Right ventricle myocardium inferior (tissue), 1 donor: ENCODE measurements at places on chromosomes 5 and 9. TPM values are rescaled to one million over a fixed set of nuclear protein-coding genes. Genes with fewer than 3 reads are reported as not detected.

Gene DOCK8
- total RNA-seq, result 6.1 TPM

Gene ZFP37
- 1.1 TPM for total RNA-seq

Gene IL5
- not detected for total RNA-seq

Gene LAMC3
- total RNA-seq, result 0.22 TPM

Gene SPINK5
- 1.1 TPM for total RNA-seq

Gene NR6A1
- 1.2 TPM for total RNA-seq

Gene PRDM9
- total RNA-seq, result not detected

Gene TMEM174
- not detected for total RNA-seq

Gene ACTBL2
- not detected for total RNA-seq

Gene RBM22
- total RNA-seq, result 30.5 TPM

Gene DBH
- total RNA-seq, result not detected

Gene QRFP
- total RNA-seq, result not detected

Gene IRGM
- total RNA-seq, result not detected

Gene BNC2
- total RNA-seq, result 4.3 TPM

Gene SMIM32
- total RNA-seq, result not detected

Gene PLAC8L1
- total RNA-seq, result not detected

Gene SPINK4
- not detected for total RNA-seq

Gene ICE1
- 18.3 TPM for total RNA-seq

GRCh38 chr9:123397975-123398374, 42.0 kb downstream of the CRB2 start:
- DNase-seq, result peak; percentile 56

- DNase-seq, result no peak
These were observed 110.1 kb downstream of the MVB12B start for GRCh38 chr9:126436545-126437267.

GRCh38 chr5:43312699-43313034, 545 bp downstream of the HMGCS1 start:
- no peak for DNase-seq

GRCh38 chr9:6152788-6153187, 62.8 kb upstream of the IL33 start:
- DNase-seq, result no peak

DNA sequence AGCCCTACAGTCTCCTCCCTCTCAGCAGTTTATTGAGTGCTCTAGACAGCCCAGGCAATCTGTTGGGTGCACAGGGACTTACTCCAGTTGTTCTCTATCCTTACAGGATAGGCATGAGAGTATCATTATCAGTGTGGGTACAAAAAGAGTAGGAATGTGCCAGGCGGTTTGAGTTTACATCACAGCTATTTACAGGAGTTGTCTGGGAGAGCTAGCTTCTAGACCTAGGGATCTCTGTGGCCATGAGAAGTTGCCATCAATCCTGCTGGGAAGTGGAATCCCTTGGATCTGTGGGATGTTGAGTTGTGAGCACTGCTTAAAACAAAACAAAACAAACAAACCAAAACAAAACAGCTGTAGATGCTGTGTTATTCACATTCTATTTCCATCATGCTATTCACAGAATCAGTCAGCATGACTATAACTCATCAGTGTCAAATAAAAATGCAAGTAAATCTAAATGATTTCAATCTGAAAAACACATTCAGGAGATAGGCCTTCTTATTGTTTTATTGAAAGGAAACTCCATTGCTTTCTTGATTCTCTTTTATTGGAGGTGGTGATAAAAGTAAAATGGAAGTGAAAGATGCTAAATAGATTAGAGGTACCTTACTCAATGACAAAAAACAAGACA, 552.4 kb upstream of the ZNF608 start:
- no peak for DNase-seq

DNA sequence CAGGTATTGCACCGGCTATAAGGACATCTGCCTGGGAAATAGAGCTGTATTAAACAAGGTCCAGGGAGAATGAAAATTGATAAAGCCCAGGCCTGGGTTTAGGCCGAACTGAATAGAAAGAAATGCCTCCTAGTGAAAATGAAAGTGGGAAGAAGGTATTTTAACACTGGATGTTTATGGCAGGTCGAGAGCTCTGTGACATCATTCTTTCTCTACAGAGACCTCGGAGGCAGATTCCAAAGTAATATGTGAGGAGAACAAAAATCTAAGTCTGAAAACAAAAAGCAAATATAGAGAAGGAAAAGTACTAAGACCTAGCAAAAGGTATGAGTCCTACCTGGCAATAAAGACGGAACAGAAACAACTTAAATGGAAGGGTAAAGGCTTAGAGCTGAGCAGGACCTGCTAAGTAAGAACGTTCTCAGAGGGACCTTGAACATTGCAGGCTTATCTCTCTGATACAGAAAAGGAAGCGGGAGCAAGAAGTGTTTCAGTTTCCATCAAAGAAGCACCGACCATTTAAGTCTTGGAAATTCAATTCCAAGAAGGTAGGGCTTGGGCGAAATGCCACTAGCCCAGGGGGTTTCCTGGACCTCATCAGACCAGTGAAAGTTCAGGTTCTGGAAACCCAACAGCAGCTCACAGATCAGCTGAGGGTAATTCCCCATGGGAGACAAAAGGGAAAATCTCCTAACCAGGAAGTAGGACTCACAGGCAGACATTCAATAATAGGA, 80.0 kb downstream of the SUSD1 start:
- no peak for DNase-seq

DNA sequence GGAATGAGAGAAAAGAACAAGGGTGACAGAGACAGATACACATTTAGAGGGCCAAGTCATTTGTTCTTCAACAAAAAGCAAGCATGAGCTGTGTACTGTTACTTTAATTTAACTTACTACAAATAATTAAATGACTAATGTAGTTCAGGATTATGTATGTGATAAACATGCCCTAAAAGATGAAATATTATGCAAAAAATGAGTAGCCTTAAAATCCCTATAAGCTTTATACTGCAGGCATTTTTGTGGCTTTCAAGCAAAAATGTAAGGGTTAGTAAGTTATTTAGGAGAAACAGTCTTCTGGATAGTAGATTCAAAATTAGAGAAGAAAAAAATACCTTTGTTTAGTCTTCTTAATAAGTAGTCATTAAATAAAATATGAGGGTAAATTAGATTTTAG, 431.2 kb downstream of the CSNK1G3 start:
- DNase-seq, result no peak

- DNase-seq, result no peak
These were observed 22.8 kb upstream of the SLC25A51 start for GRCh38 chr9:37926737-37927118.

GRCh38 chr5:86968301-86968753, 299.4 kb upstream of the RASA1 start:
- peak; percentile 70 for DNase-seq

GRCh38 chr5:58241389-58241788, 218.5 kb downstream of the PLK2 start:
- no peak for DNase-seq

GRCh38 chr9:98536542-98537173, 172.1 kb downstream of the GABBR2 start:
- DNase-seq, result no peak

DNA sequence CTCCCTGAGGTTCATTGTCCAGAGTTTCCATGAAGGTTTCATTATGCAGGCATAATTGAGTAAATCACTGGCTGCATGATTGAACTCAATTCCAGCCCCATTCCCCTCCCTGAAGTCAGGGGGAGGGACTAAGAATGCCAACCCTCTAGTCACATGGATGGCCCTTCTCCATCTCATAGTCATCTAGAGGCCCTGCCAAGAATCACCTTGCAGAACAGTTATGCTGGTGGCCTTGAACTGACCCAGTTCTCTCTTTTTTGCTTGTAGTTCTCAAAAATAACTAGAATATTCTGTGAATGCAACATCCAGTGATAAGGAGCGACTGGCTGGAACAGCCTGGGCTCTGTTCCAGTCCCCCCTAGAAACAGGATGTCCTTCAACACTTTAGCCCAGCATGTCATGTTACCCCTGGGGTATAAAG, 31.7 kb downstream of the SLC35A4 start:
- no peak for DNase-seq

DNA sequence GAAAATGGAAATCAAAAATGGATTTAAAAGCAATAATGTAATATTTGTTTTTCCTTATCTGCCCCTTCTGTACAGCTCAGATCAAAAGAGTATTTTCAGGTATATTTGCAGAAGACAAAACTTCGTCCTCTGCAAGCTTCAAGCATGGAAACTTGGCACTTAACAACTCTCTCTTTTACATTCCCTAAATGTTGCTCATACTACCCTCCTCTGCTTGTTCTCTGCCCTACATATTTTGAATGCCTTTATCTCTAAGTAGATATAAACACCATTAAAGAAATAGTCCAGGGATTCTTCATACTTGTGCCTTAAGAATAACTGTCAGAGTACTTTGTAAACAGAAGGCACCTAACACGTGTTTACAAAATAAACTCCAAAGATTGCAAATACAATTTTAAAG, 19.2 kb upstream of the SMC2 start:
- no peak for DNase-seq

GRCh38 chr9:91825422-91825821, 124.6 kb downstream of the ROR2 start:
- no peak for DNase-seq

DNA sequence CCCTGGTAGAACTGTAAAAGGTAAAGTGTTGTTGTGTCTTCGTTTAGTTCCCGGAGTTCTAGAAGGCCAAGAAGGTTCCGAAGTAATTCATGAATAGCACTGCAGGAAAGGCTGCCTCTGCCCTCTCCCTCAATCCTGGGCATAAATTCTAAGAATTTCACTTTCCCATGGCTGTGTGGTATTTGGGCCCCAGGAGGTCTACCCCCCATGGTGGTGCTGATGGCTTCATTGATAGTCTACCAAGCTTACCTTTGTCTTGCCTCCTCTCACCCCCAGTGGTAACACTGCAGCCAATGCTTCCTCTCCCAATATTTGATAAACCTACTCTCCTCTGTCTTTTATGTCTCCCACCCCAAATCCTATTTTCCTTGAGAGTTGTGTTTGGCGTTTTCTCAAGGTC, 39.5 kb downstream of the ADAMTS16 start:
- DNase-seq, result no peak

- DNase-seq, result no peak
These were observed 8.6 kb downstream of the ZFP62 start for GRCh38 chr5:180852495-180852894.

GRCh38 chr5:2538169-2538568, 213.3 kb downstream of the IRX2 start:
- DNase-seq, result no peak

DNA sequence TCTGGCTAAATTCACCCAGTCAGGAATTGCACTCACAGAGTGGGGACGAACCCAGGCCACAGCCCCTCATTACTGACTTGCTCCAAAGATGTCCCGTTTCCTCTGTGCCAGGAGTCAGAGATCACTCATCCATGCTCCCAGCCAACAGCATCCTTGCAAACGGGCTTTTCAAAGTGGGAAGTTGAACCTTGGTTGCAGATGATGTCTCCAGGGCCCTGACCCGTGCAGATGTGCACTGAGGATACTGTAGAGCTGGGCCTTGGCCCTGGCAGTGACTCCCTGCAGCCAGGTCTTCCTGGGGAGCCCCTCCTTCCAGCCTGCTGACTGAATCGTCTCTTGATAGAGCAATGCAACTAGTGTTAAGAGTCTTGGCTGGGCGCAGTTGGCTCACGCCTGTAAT, 22.3 kb downstream of the TCF7 start:
- DNase-seq, result no peak

GRCh38 chr5:3309538-3309937, 286.1 kb upstream of the IRX1 start:
- no peak for DNase-seq

DNA sequence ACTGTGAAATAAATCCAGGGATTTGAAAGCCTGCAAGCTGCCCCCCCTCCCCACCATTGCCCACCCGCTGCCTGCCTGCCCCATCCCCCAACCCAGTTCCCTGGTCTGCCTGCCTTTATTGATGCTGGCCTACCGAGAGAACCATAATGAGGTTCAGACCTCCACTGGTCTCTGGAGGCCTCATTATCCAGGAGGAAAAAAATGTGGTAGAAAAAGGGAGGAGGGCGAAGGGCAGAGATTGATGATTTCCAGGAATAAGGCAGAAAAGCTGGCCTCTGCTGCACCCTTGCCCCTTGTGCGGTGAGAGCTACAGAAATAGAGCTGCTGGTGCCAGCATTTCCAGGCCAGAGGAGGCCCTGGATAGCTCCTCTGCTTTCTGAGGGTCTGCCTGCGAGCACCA, 216.1 kb downstream of the PAPPA start:
- DNase-seq, result no peak

DNA sequence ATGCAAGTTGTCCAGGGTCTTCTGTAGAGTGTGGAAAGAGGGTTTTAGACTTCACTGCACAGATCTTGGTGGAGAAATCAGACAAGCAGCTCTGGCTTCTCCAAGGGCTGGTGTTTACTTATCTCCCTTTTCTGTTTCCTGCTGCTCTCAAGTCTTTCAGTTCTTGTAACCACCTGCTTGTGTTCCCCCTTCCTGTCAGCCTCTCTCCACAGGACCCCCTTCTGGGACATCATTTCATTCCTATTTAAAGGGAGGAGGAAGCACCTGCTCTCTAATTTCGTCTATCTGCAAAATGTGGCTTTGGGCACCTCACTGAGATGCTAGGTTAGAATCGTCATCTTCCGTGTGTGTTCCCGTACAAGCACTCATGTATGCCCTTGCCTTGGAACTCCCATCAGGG, 636.2 kb downstream of the MTRR start:
- no peak for DNase-seq

DNA sequence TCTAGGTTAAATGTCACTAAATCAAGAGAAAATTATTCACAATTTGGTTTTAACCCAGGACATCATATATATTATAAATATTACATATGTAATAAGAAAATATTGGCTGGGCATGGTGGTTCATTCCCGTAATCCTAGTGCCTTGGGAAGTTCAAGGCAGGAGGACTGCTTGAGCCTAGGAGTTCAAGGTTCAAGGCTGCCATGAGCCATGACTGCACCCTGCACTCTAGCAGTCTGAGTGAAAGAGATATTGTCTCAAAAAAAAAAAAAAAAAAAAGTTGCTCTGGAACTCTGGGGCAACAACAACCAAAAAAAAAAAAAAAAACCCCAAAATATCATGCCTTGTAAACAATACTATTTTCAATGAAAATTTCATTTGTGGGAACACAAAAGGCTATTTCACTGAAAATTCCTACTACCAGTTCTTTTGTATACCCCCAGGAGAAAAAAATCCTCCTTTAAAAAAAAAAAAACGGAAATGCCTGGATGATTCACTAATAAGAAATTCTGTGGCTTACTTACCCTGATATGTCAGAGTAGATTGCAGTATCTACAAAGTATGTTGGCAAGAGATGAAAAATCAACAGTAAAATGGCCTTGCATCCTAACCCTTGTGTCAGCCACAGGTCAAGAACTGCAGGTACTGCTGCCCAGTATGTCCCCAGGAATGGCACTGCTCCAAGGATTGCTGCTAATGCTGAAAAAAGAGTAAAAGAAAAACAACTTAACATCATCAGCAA, 22.6 kb upstream of the CTNNAL1 start:
- no peak for DNase-seq

GRCh38 chr9:110155751-110156150, 52.2 kb downstream of the C9orf152 start:
- no peak for DNase-seq

GRCh38 chr5:167482555-167482954, 808.9 kb upstream of the WWC1 start:
- no peak for DNase-seq

DNA sequence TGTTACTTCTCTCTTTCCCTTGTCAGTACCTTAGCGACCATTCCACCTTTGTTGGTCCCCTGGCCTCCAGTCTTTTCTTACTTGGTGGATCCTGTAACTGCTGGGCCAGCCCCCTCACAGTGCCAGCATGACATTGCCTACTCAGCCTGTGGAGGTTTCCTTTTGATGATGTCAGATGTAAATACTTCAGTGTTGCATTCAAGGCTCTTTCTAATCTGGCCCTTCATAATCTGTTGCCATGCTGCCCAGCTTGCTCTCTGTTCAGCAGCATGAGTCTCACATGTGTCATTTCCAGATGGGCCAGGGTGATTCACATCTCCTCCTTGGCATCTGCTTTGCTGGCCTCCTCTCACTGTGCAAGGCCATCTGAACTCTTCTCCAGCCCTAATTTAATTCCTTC, 57.1 kb downstream of the MAST4 start:
- no peak for DNase-seq
